T-cell (primary cell): ENCODE measurements at places on chromosomes 6 and 20. TPM values are rescaled to one million over a fixed set of nuclear protein-coding genes. Genes with fewer than 3 reads are reported as not detected.

- H3K36me3 ChIP-seq: no peaks in the 10 kb centered on the region
- no peak overlapping the region for H3K4me3 ChIP-seq
- H3K27me3 ChIP-seq: peaks cover 3% of the 10 kb centered on the region
- H3K27ac ChIP-seq: no peak overlapping the region
- no peaks in the 10 kb centered on the region for H3K4me1 ChIP-seq
- no peak for DNase-seq
These were observed 39.7 kb downstream of the ANKEF1 start for GRCh38 chr20:10074513-10074912.

GRCh38 chr6:144394210-144394609, 109.1 kb downstream of the UTRN start:
- no peak overlapping the region for H3K4me3 ChIP-seq
- H3K27ac ChIP-seq: no peak overlapping the region
- peaks cover 17% of the 10 kb centered on the region for H3K36me3 ChIP-seq
- no peak for DNase-seq
- peaks cover 7% of the 10 kb centered on the region for H3K4me1 ChIP-seq

GRCh38 chr6:132410830-132411229, 9.6 kb upstream of the MOXD1 start:
- H3K36me3 ChIP-seq: no peaks in the 10 kb centered on the region
- no peaks in the 10 kb centered on the region for H3K4me1 ChIP-seq
- no peak overlapping the region for H3K27ac ChIP-seq
- no peak overlapping the region for H3K4me3 ChIP-seq
- no peaks in the 10 kb centered on the region for H3K27me3 ChIP-seq
- no peak for DNase-seq

Gene PLAGL1
- 5.0 TPM for total RNA-seq

DNA sequence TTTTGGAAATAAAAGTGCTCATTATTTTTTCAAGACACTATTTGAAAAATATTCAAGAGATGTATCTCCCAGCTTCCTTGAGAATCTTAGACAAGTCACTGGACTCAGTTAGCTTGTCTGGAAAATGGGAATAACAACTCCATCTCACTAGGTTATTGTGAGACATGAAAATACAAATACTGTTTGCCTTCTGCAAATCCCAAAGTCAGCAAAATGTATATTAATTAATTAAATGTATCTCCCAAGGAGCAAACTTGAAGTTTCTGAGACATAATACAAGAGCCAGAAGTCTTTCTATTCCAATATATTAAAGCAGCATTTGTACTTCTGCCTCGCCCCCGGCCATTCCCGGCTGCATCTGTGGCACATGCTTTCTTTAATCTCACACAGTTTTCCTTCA, 54.6 kb upstream of the ID4 start:
- H3K27me3 ChIP-seq: no peaks in the 10 kb centered on the region
- no peaks in the 10 kb centered on the region for H3K4me1 ChIP-seq
- DNase-seq: no peak
- no peak overlapping the region for H3K27ac ChIP-seq
- no peaks in the 10 kb centered on the region for H3K36me3 ChIP-seq
- H3K4me3 ChIP-seq: no peak overlapping the region

Gene SLC44A4
- total RNA-seq: 0.96 TPM

DNA sequence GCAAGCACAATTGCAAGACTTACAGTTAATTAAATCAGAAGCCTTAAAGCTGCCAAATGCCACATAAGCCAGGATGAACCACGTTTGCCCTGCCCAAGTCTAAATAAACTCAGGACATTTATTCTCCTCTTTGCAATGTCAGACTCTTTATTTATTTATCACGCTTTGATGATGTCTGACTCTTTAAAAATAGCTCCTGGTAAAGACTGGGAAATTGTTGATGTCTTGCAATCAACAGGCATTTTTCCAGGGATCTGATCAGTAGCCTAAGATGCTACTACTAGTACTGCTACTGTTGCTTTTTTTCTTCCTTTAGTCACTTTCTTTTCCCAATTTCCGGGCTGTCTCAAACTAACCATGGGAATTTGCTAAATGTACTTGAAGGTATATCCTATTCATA, 365.8 kb upstream of the MARCKS start:
- no peak overlapping the region for H3K27ac ChIP-seq
- DNase-seq: no peak
- H3K27me3 ChIP-seq: no peaks in the 10 kb centered on the region
- H3K36me3 ChIP-seq: no peaks in the 10 kb centered on the region
- no peak overlapping the region for H3K4me3 ChIP-seq
- H3K4me1 ChIP-seq: no peaks in the 10 kb centered on the region

DNA sequence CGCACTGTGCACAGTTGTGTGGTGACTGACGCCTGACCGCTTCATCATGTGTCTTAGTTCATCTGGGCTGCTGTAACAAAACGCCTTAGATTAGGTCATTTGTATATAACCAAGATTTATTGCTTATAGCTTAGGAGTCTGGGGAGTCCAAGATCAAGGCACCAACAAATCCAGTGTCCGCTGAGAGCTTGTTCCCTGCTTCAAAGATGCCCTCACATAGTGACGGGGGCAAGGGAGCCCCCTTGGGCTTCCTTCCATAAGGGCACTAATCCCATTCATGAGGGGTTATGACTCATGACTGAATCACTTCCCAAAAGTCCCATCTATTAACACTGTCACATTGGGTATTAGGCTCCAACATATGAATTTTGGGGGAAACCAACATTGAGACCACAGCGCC, 34.6 kb downstream of the CYP24A1 start:
- H3K4me1 ChIP-seq: no peaks in the 10 kb centered on the region
- no peaks in the 10 kb centered on the region for H3K36me3 ChIP-seq
- no peak overlapping the region for H3K4me3 ChIP-seq
- no peaks in the 10 kb centered on the region for H3K27me3 ChIP-seq
- no peak for DNase-seq

GRCh38 chr6:1713016-1713600, 103.4 kb downstream of the FOXC1 start:
- no peaks in the 10 kb centered on the region for H3K27me3 ChIP-seq
- DNase-seq: no peak
- H3K27ac ChIP-seq: no peak overlapping the region
- no peaks in the 10 kb centered on the region for H3K4me1 ChIP-seq

Gene FLRT3
- total RNA-seq: 0.07 TPM

Gene HLA-DOB
- total RNA-seq: 3.3 TPM

DNA sequence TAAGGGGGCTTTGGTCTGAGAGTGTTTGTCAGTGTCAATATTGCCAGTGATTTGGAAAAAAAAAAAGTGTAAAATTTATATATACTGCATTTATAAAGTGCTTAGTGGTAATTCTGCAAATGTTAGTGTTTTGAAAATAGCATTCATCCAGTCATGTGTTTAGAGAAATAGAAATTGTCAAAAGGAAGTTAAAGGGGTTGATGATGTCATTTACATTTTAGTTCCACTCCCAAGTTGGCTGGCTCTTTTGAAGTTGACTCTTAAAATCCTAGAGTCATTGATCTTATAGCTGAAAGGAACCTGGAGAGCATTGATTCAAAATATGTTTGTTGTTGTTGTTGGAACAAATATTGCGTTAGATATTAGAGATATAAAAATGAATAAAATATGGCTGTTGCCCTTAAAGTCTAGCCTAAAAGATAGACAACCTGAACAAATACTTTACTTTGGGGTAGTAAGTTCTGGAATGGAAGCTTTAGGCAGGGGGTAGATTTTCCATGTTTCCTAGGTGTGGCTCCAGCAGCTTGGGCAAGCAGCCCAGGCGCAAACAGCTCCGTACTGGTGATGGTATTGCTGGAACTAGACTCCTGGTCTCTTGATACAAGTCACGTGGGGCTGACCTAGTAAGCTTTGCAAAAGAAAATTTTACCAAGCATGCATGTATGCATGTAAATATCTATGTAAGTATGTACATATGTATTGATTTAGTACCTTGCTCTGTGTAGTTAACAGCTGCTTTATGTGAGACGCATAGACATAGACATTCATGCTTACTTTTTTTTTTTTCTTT, 46.3 kb downstream of the HIVEP1 start:
- peaks cover 10% of the 10 kb centered on the region for H3K4me1 ChIP-seq
- no peak overlapping the region for H3K4me3 ChIP-seq
- no peak for DNase-seq
- H3K27ac ChIP-seq: no peak overlapping the region
- no peaks in the 10 kb centered on the region for H3K36me3 ChIP-seq

Gene PHF10
- total RNA-seq: 85.5 TPM

- H3K4me3 ChIP-seq: no peak overlapping the region
- peaks cover 4% of the 10 kb centered on the region for H3K27me3 ChIP-seq
- no peaks in the 10 kb centered on the region for H3K36me3 ChIP-seq
- no peak overlapping the region for H3K27ac ChIP-seq
- peaks cover 5% of the 10 kb centered on the region for H3K4me1 ChIP-seq
These were observed 93.5 kb downstream of the SNAP25 start for GRCh38 chr20:10312111-10312510.
